ENCODE measurements at places on chromosomes 12 and 14. TPM values are rescaled to one million over a fixed set of nuclear protein-coding genes. Genes with fewer than 3 reads are reported as not detected.

GRCh38 chr12:42815068-42815467 is 225.5 kb upstream of the PRICKLE1 start:
- H3K36me3 ChIP-seq: no peaks in the 10 kb centered on the region
- no peaks in the 10 kb centered on the region for H3K4me1 ChIP-seq
- H3K27me3 ChIP-seq: no peaks in the 10 kb centered on the region
- no peak for DNase-seq
- no peak overlapping the region for H3K4me3 ChIP-seq

DNA sequence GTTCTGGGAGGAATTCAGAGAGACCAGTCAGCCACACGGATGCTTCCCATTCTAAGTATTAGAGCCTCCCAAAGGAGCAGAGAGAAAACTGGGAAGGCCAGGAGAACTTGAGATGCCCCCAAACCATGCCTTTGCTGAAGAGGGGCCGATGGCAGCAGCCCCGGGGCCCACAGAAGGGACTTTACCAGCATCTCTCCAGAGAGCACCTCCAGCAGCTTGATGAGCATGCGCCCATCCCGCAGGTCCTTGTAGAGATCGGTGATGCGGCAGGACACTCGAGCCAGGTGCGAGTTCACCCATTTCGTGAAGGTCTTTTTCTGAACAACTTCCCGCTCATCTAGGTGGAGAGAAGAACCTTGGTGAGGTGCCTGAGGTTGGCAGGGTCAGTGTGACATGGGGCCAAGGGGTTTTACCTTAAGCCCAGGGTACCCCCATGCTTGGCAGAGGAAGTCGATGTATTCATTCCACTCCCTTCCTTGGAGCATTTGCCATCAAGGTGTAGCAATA is 74.9 kb downstream of the SPTB start:
- H3K4me1 ChIP-seq: no peaks in the 10 kb centered on the region
- no peak overlapping the region for H3K27ac ChIP-seq
- H3K36me3 ChIP-seq: no peaks in the 10 kb centered on the region
- DNase-seq: no peak

DNA sequence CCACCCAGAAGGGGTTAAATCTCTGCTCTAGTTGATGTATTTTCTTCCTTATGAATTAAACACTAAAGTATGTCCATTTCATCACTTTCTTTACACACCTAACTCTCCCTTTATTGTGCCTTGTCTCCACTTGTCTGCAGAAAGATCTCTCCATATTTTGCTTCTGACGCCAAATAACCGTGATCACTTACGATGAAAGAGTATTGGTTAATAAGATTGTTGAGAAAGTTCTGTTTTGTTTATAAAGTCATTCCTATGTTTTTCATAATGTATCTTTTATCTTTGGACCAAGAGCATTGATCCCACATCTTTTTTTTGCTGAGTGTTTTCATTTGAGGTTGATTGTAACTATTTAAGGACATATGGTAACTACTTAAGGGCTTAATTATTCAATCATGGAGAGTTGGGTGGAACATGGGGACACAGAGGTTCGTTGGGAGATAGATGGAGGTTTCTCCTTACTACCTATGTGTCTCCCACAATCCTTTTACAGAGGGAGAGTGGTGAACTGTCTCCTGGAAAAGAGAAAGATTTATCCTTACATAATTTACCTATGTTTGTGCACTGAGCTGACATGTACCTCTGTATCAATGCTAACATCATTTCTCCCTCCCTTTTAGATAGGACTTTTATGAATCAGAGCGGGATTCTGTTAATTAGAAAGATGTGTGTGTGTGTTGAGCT is 120.7 kb upstream of the SLC38A2 start:
- H3K4me1 ChIP-seq: peaks cover 4% of the 10 kb centered on the region
- no peak overlapping the region for H3K4me3 ChIP-seq
- H3K27me3 ChIP-seq: no peaks in the 10 kb centered on the region
- H3K36me3 ChIP-seq: no peaks in the 10 kb centered on the region

GRCh38 chr12:107610021-107610859 is 75.4 kb upstream of the PWP1 start:
- no peaks in the 10 kb centered on the region for H3K36me3 ChIP-seq
- no peak overlapping the region for H3K4me3 ChIP-seq
- DNase-seq: no peak
- H3K27ac ChIP-seq: no peak overlapping the region
- H3K27me3 ChIP-seq: no peaks in the 10 kb centered on the region

Gene TMEM117
- total RNA-seq: 30.2 TPM
